A673 (cell line): ENCODE measurements at places on chromosomes 3 and 15. TPM values are rescaled to one million over a fixed set of nuclear protein-coding genes. Genes with fewer than 3 reads are reported as not detected.

IL5RA gene
- total RNA-seq: not detected in 2 replicates

ADAMTSL3 gene
- 0.95 and 2.3 TPM in 2 replicates for total RNA-seq

STAC gene
- total RNA-seq: 1.9 and 2.0 TPM in 2 replicates

P2RY12 gene
- total RNA-seq: not detected in 2 replicates

GRCh38 chr15:78709263-78709882, 68.4 kb upstream of the CHRNB4 start:
- no peaks in the 10 kb centered on the region for H3K36me3 ChIP-seq
- peaks cover 61% of the 10 kb centered on the region for H3K27me3 ChIP-seq
- H3K27ac ChIP-seq: no peak overlapping the region

DNA sequence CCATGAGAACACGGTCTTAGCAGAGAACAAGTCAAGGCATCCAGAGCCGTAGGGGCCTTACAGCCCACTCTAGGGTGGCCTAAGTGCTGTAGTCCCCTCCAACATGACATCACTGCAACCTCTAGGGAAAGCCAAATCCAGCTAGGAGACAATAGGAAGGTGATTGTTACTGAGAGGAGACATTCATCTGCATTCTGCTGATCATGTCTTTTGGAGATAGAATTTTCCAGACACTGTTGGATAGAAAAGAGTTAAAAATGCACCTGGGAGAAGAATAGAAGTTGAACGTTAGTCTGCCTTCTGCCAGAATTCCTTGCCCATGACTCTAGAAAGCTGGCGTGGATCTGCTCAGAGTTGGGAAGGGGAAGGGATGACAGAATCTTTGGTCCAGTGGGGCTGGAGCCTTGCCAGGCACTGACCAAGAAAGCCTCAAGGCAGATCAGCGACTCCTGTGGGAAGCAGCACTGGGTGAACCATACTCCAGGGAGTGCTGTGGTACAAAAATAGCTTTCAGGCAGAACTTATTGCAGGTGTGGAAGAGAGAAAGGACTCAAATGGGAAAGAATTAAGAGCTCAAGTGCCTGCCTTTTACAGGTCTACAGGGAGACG, 44.8 kb upstream of the RAF1 start:
- no peaks in the 10 kb centered on the region for H3K36me3 ChIP-seq
- no peak for DNase-seq
- no peak overlapping the region for H3K27ac ChIP-seq
- H3K27me3 ChIP-seq: no peaks in the 10 kb centered on the region

DNA sequence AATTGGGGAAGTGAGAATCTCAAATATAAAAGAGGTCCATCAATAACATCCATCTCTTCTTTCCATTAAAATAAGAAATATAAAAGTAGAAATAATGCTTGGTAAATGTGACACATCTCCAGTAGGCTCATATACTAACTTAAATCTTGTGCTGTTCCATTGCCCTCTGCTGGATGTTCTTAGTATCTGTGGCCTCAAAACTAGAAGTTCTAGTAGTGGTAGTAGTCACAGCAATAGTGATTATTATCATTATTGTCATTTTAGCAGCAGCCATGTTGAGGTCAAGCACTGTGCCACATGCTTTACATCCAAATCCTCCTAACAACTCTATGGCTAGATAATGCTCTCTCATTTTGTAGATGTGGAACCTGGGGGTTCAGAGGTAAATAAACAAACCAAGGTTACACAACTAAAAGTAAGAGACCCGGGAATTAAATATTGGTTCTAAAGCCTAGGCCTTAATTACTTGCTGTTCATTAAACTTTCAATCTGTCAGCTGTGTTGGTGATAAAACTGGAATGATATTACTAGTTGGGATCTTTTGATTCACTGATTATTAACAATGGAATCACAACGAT, 20.2 kb upstream of the BTLA start:
- no peak overlapping the region for H3K4me3 ChIP-seq
- no peaks in the 10 kb centered on the region for H3K4me1 ChIP-seq
- no peaks in the 10 kb centered on the region for H3K36me3 ChIP-seq

- H3K36me3 ChIP-seq: no peaks in the 10 kb centered on the region
- no peaks in the 10 kb centered on the region for H3K27me3 ChIP-seq
- H3K4me1 ChIP-seq: no peaks in the 10 kb centered on the region
- H3K4me3 ChIP-seq: no peak overlapping the region
- no peak for DNase-seq
Measured at GRCh38 chr3:55090746-55091145, 162.9 kb upstream of the LRTM1 start.

- H3K4me3 ChIP-seq: no peak overlapping the region
- no peaks in the 10 kb centered on the region for H3K36me3 ChIP-seq
- no peak overlapping the region for H3K27ac ChIP-seq
- H3K4me1 ChIP-seq: no peaks in the 10 kb centered on the region
Measured at GRCh38 chr3:173614522-173614921, 217.0 kb downstream of the NLGN1 start.
